ENCODE measurements at places on chromosomes 11 and 22.

DNA sequence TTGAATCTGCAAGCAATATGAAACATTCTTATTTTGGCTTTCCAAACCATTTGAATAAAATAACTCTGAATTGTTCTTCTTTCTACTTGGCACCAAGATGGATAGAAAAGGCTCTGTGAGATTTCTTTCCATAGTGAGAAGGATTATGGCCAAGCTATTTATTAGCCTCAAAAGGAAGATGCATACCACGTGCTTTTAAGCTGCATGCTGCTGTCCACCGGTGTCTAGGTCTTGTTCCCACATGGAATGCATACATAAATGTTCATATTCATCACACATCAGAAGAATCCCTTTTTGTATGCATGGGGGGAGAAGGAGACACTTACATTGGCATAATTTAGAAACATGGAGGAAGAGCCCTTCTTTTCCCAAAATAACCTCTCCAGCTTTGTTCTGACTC, 273.4 kb downstream of the FAM76B start:
- DNase-seq, result no peak

DNA sequence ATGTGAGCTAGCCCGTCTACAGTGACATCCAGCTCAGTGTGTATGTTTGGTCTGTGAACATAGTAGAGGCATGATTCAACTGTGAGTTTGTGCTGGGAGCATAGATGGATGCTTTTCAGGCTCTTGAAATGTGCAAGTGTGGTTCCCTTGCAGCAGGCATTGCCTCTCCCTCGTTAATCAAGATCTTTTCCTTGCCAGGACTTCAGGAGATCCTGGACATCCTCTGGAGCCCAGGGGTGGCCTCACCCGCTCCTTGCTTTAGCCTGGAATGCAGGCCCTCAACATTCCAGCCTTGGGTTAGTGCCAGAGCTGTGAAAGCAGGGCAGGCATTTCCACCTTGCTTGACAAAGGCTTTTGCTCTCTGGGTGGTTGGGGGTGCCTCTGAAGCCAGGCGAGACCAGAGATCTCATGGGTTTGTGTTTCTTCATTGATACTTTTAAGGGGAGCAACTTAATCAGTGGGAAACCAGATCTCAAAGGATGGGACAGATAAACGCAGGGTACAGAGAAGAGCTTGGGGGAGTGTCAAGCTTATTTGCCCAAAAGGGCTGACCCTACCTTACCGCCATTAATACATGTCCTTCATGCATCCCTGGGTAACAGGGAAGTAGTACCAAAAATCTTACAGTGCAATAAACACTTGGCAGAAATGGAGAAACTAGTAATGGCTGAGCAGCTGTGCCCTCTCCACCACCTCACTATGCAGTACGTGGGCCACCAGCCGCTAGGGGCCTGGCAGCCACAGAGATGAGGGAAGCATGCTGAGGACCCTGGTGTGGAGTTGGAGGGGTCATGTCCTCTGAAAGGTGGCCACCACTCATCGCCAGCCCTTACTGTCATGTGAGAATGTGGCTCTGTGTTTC, 72.1 kb downstream of the PTPRJ start:
- DNase-seq, result no peak

- DNase-seq, result no peak
These were observed 114.9 kb downstream of the FANCF start for GRCh38 chr11:22510741-22511140.

DNA sequence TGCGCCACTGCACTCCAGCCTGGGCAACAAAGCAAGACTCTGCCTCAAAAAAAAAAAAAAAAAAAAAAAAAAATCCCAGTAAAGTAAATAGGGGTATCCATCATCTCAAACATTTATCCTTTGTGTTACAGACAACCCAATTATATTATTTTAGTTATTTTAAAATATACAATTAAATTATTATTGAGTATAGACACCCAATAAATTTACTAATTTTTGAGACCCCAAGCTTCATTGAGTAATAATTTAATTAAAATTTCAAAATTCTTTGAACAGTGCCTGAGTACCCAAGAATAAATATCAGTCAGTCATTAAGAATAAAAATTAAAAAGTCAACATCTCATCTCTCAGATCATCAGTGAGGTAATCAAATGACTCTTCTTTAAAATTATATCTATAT, at the start of gene OR52N4:
TSS of gene OR52N4 (plus strand) at position 301 of the 400 bp plus-strand sequence. CDS start 498 bp downstream, outside the sequence.
- DNase-seq, result no peak

DNA sequence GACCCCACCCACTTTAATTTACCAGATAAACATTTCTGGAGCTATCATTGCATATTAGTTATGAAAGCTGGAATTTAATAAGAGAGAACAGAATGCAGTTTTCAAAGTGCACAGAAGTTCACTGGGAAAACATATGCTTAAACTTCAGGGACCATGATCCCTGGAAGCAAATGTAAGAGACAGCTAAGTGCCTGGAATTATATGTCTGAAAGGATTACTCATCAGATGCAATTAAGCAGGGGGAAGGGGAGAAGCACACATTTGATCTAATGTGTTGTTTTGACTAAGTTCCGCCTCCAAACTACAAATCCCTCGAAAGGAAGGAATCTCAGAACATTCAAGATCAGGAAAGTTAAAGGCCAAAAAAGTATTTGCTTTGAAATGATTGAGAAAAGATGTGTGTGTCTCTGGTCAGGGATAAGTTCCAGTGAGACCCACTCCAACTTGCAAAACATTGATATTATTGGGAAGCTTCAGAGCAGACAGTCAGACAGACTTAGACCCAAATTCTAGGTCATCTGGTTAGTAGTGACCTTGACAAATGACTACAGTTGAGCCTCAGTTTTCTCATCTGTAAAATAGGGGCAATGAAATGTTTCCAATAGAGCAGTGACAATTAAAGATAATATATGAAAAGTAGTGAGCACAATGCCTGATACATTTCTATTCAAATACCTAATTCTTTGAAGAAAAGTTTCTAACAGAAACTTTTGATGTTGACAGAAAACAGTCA, 147.6 kb downstream of the ME3 start:
- DNase-seq, result no peak

GRCh38 chr22:35586771-35587170, 30.4 kb downstream of the MB start:
- DNase-seq, result no peak

DNA sequence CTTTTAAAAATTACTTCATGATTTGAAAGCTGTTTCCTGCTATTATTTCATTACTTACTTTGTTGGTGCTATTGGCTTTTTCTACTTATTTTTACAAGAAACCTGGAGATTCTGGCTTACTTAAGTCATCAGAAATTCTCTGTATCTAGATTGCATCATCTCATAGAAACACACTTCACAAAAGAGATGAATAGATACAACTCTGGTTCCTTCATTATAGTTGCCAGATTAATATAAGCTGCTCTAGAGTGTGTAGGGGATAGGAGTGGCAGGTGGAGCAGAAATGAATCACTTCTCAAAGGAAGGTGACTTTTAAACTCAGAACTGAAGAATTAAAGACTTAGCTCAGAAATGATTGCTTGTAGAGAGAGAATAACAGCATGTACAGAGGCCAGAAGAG, 20.0 kb downstream of the CYP2R1 start:
- no peak for DNase-seq

DNA sequence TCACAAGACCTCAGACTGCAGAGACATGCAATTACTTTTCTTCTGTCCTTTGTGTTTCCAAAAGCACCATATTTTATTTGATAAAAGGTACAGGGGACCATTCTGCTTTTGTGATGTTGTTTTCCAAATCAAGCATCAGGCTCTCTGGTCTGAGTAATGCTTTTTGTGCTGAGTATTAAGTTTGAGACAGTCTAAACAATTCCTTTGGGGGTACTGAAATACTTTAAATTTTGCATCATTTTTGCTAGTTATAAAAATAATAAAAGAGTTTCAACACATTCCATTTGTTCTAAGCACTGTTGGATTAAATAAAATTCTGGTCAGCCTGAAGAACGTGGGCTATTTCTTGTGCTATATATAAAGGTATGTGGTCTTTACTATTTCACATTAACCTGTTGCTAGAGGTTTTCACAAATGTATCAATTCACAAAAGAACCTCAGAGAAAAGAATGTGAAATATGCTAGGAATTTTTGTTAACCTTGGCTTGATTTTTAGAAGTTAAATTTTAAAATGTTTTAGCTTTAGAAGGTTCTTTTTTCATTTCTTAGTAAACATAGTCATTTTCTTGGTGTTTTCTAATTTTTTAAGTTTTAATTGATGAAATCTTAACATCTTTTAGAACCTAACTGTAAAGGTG, 61.6 kb downstream of the C22orf31 start:
- DNase-seq, result no peak

GRCh38 chr11:67309661-67310061, 6.3 kb downstream of the SSH3 start:
- no peak for DNase-seq

GRCh38 chr22:41969110-41969646, at the start of gene SEPTIN3:
TSS of gene SEPTIN3 (plus strand) at chr22:41969443. CDS start at chr22:41971493, 2,050 bp downstream.
- no peak for DNase-seq
